Stimulated activated CD8-positive, alpha-beta memory T cell treated with anti-CD3 and anti-CD28 coated beads, Interleukin-2, amount 100 ng/mL, for 48 hours (primary cell): ENCODE measurements at places on chromosomes 13 and 19.

- DNase-seq, result no peak
Measured at GRCh38 chr13:76971851-76972829, 19.7 kb upstream of the CLN5 start.

DNA sequence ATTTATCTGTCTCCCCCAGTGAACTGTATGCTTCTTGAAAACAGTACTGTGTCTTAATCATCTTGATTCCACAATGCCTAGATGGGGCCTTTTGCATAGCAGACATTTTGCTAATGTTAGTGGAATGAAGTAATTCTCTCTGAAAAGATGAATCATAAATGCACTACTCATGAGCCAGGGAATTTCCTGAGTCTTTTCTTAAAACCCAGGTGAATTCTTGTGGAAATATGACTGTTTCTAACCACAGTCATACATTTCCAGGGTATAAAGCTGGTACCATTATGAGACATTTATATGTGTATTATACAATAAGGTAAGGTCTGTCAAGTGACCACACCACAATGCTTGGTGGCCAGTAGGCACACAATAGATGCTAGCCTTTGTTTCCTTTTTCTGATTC, 5.5 kb upstream of the KCTD4 start:
- no peak for DNase-seq

DNA sequence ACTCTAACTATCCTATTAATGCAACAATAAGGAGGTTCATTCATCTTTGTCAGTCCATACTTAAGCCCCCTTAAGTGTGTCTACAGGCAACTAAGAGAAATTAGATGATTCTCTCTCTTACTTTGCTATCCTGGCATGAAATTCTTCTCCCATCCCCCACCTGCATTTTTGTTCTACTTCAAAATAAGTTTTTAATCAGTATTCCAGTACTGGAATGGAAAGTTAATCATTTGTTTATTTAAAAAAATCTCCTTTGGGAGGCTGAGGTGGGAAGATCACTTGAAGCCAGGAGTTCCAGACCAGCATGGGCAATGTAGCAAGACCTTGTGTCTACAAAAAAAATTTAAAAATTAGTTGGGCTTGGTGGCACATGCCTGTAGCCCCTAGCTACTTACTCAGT, 222.1 kb downstream of the MZT1 start:
- no peak for DNase-seq

DNA sequence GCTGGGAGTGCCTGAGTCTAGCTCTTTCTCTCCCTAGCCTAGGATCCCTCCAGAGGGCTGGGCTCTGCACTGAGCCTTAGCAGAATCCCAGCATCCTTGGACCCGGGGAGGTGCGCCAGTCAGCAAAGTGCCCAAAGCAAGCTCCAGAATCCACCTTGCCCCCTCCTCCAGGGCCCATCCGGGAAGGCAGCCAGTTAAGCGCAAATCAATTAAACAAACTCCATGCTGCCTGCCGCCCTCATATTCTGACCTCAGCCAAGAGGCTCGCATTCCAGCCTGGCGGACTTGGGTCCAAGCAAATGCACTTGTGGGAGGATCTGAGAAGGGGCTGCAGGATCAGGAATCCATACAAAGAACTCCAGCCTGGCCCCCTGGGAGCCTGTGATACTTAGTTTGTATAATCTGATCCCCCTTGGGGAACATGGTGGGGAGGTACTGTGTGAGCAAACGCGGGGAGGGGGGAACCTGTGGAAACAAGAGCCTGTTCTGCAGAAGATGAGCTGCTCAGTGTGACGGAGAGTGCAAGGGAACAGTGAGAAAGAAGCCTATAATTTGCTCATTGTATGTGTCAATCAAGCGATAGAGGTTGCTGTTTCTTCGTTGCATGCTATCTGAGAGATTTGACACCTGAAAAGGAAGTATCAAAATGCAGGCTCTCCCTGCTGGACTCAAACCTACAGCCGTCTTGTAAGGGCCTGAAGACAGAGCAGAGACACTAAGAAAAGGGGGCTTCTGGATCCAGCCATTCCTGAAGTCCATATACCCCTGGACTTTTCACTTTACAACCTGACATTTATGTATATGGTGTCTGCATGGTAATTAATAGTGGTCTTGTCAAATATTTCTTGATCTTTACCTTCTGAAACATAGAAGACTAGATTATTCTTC, 29.4 kb downstream of the ZNRF4 start:
- no peak for DNase-seq

DNA sequence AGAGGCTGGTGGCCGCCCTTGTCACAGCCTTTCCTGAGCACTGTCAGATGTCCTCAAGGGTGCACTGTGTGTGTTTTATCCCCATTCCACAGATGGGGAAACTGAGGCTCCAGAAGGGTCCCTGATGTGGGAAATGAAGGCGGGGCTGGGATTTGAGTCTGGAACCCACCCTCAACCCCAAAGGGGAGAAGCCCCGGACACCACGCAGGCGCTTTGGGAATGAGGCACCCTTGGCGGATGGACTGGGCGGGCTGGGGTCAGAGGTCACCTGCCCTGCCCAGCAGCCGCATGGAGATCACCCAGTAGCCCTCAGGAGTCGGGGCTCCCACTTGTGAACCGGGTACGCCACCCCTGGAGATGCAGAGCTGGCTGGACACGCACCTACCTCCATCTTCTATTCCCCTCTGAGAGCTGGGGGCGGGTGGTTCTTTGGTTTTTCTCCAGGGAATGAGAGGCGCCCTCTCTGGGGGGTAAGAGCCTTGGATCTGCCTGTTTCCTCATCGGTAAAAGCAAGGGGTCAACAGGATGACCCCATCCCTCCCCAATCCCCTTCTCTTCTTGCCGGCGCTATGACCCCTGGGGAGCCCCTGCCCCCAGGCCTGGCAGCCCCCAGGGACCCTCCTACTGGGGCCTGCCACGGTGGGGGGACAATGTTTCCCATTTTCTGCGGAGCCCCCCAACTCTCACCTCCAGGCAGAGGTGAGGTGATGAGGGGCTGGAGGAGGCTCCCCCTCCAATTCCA, 8.3 kb upstream of the ONECUT3 start:
- no peak for DNase-seq

DNA sequence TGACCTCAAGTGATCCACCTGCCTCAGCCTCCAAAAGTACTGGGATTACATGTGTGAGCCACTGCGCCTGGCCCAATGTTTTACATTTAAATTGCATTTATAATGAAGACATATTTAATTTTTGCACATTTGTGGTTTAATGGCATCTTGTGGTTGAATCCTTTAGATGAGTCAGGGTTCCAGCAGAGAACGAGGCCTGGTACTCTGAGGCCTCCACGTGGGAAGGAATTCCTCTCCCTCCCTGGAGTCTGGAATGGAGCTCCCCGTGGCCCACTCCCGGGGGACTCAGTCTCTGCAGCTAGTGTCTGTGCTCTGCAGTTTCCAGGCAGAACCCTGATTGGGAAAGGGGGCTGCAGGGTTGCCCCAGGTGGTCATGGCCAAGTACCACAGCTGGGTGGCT, 24.2 kb downstream of the ZFR2 start:
- DNase-seq, result no peak

GRCh38 chr13:24066405-24067295, 93.9 kb upstream of the SPATA13 start:
- no peak for DNase-seq

GRCh38 chr13:100154842-100155416, 66.0 kb downstream of the PCCA start:
- DNase-seq, result no peak

DNA sequence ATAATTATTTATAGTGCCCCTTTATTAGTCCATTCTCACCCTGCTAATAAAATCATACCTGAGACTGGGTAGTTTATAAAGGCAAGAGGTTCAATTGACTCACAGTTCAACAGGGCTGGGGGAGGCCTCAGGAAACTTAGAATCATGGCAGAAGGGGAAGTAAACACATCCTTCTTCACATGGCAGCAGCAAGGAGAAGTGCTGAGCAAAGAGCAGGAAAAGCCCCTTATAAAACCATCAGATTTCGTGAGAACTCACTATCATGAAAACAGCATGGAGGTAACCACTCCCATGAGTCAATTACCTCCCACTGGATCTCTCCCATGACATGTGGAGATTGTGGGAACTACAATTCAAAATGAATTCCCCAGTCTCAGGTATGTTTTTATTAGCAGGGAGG, 89.9 kb upstream of the STARD13 start:
- no peak for DNase-seq

GRCh38 chr13:59690857-59691500, 472.7 kb downstream of the DIAPH3 start:
- DNase-seq, result no peak
